ENCODE measurements at places on chromosomes 5 and 9.

DNA sequence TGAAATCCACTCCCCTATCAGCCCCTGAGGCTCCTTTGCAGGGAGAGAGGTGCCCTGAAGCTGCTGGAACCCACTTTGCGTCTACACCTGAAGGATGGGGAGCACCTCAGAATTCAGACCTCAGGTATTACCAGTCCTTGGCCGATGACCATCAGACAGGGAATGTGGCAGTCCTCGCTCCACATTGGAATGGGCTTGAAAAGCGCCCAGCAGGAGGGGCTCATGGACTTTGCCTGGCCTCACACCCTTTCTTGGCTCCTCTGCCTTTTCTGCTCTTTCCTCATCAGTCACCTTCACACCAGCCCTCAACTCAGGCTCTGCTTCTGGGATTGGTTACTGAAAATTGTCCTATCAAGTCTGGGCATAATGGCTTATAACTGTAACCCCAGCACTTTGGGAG, 83.9 kb downstream of the BARX1 start:
- DNase-seq, result no peak

- no peak for DNase-seq
Measured at GRCh38 chr9:100359057-100359456, 6.3 kb upstream of the TEX10 start.

DNA sequence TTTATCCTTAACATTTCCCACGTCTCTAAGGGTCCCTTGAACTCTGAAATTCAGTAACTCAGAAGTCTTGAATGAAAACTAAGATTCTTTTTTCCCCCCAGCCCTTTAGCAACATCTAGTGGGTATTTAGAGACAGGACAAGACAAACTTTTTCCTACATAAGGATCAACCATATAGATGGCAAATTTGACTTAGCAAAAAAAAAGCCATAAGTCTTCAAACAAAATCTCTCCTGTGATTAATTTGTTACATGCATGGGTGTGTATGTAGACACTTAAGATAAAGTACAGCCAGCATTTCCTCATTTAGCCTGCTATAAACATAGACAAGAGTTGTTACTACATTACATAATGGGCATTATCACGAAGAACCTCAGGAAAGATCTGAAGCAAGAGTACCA, 29.1 kb upstream of the ANKRD31 start:
- DNase-seq, result peak; percentile 14

DNA sequence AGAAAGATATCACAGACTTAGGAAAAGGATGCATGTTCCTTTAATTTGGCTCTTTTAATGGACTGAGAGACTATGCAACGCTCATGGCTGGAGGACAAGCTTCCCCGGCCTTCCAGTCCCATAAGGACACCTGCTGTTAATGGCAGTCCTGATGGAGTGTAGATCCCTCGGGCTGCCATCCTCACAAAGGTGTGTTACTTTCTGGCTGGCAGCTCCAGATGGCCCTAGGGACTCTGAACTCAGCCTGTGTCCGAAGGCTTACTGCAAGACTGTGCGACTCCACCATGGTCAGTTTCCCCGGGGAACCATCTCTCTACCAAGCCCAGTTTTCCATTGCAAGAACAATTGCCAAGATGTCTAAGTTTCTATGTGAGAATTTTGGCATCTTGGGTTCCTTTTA, 25.5 kb upstream of the KCNIP1 start:
- no peak for DNase-seq

DNA sequence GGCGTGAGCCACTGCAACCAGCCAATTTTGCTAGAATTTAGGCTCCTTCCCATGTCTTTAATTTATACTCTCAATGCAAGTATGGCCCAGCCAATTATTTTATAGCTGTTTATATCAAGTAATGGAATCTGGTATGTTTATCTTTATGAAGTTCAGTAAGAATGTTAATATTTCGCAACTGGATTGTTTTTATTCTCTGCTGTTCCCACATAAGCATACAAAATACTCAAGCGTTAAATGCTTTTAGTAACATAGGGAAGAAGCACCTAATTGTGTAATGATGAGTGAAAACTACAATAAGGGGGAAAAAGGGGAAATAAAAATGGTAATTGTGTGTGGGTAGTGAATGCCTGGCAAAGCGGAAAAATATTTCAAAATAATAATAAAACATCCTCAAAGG, 21.3 kb downstream of the PWWP2A start:
- no peak for DNase-seq

DNA sequence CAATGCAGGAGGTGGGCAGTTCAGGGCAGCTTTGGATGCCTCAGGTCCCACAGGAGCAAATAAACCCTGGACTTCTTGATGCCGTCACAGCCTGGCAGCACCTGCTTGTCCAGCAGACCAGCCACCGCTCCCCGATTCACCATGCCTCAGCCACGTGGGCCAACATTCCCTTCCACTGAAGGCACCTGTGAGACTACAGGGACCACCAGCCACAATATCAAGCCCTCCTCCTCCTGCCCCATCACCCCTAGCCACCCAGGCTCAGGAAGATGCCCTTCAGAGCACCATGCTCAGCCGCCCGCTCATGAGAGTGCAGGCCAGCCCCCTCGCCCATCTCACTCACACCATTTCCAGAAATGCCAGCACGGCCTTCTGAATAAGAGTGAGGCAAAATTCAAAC, 234.7 kb downstream of the SYK start:
- DNase-seq, result no peak

DNA sequence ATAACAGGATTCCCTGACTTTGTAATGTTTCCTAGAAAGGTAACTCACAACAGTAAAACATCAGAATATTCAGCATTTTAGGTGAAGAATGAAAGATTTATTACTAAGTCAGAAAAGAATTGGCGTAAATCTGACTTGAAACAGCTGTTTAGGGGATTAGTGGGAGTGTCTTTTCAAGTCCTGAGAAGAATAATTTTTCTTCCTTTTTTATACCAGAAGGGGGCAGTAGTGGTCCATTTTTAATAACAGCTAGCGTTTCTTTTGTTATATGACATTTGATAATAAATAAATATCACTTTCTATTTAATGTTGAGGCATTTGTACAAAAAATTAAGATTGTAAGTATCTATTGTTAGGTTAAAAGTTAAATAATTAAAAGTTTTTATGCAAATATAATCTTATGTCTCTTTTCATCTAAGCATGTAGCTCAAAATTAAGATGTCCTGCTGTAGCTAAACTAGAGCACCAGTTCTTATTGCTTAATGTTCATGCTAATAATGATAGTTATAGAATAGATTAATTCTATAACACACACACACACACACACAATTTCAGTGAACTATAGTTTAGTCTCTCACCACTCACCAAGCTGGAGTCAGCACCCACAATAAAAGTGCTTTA, 258.7 kb upstream of the ARRDC3 start:
- DNase-seq, result no peak

DNA sequence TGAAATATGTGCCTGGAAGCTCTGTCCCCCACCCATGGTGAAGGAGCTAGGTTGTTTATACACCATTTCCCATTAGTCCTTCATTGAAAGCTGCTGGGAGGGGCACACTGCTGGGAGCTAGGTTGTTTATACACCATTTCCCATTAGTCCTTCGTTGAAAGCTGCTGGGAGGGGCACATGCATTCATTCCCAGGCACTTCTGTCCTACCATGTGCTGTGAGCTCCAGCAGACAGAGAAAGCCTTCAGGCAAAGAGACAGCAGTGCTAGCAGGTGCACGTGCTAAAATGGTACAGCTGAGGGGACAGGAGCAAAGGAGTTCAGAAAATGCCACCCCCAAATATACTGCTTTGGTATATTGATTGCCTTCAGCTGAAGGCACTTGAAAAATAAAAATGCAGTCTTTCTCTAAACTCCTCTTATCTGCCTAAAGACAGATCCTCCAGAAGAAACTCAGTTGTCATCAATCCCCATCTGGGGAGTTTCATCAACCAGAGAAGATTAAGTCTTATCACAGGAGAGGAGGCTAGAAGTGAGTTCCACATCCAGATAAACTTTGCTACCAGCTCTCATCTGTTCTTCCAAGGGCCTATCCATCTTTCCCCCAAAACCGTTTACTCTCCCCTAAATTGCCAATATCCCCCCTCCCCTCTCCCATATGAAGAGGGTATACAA, 27.7 kb upstream of the DAPK1 start:
- no peak for DNase-seq

DNA sequence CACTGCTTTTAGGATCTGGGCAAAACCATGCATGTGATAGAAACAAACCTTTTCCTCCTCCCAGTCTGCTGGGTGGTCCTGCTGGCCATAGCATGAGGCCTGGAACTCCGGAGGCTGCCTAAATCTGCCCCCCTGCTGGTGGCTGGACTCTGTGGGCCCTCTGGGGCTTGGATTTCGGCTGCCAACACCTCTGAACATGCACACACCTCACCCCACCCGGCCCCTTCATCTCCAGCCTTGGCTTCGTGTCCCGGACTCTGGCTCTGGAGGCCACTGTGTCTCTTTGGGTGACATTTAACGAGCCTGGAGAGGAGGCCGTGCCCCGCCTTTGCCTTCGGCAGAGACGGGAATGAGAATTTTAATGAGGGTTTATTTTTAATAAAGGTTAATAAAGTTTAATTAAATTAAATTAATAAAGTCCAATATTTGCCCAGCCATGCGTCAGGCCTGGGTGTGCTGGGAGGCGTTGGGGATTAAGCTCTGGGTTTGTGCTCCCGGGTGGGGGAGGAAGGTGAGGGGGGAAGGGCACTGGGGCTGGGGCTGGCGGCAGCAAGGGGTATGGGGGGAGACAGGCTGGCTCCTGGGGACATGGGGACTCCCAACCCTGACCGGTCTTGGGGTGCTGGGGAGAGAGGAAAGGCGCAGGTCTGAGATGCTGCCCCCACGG, 251.8 kb downstream of the PBX3 start:
- no peak for DNase-seq

DNA sequence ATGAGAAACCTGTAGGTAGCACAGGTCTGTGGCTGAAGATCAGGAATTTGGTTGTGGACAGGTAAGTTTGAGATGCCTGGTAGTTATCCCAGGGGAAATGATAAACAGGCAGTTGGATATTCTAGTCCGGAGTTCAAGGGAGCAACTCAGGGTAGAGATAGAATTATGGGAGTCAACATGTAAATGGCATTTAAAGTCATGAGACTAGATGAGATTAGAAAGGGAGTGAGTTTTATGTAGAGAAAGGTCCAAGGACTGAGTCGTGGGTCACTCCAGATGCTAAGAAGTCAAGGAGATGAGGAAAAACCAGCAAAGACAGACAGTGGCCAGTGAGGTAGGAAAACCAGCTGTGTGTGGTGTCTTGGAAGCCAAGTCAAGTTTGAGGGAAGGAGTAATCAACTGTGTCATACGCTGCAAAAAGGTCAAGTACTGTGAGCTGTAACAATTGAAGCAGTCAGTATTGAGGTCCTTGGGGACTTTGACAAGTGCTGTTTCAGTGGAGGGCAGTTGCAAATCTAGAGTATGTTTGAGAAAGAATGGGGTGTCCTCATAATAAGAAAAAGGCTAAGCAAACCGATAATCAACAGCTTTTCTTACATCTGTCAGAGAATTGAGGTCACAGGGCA, 18.2 kb downstream of the GNPDA1 start:
- no peak for DNase-seq

GRCh38 chr9:134626571-134627416, 14.8 kb upstream of the COL5A1 start:
- no peak for DNase-seq

GRCh38 chr5:1568201-1568979, 44.6 kb upstream of the LPCAT1 start:
- DNase-seq, result peak; percentile 81

DNA sequence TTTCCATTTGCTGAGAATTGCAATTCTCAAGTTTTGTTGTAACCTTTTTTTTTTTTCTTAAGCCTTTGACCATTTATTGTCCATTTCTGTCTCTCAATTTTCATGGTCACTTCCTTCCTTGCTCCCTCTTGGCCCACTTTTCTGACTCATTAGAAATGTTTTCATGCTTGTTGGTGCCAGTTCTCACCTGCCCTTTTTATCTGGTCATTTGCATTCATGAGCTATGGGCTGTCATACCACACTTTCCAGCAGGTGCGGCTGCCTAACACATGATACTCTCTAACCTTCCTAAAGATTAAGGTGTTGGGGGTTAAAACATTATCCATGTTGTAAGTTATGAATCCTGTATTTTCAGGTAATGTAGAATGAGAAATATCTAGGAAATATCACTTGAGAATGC, 150.5 kb upstream of the TLX3 start:
- no peak for DNase-seq

DNA sequence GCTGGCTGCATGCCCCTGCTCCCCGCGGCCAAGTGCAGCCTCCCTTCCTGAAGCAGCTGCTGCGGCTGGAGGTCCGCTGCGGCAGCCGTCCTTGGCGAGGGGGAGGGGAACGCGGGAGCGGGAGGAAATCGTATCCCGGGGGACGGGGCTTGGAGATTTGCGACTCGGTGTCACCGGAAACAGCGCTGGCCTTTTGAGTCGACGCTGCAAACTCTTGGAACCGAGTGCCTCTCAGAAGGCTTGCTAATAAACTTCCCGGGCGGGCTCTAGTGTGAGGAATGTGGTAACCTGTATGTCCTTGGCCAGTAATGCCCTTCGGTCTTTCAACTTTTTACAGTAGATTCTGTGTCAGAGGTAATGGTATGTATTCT, 82.7 kb downstream of the PTPDC1 start:
- DNase-seq, result peak; percentile 34

GRCh38 chr9:116549061-116549664, 137.9 kb upstream of the TRIM32 start:
- DNase-seq, result peak; percentile 58

DNA sequence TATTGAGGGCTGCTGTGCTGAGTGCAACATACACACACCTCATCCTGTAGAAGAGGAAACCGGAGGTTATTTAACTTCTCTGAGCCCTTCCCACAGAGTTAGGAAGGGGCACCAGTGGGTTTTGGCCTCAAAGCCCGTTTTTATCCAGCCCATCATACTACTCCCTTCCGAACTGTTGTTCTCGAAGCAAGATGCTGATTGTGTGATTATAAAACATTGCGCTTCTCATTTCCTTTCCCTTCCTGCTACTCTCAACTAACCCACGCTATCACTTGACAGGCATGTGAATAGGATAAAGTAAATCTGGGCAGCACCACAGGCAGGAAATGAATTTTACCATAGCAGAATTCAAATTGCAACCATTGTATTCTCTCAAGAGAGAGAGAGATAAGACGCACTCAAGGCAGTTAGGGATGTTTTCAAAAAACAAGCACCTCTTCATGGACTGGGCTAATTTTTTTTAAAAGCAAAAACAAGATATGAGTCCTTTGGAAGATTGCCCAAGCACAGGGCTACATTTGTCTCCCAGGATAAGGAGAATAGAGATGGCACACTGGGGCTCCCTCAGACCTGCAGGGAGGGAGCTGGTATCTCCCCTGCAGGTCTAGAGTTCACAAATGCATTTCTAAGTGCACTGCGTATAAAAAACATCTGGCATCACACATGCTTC, 52.6 kb downstream of the GNA14 start:
- DNase-seq, result no peak

DNA sequence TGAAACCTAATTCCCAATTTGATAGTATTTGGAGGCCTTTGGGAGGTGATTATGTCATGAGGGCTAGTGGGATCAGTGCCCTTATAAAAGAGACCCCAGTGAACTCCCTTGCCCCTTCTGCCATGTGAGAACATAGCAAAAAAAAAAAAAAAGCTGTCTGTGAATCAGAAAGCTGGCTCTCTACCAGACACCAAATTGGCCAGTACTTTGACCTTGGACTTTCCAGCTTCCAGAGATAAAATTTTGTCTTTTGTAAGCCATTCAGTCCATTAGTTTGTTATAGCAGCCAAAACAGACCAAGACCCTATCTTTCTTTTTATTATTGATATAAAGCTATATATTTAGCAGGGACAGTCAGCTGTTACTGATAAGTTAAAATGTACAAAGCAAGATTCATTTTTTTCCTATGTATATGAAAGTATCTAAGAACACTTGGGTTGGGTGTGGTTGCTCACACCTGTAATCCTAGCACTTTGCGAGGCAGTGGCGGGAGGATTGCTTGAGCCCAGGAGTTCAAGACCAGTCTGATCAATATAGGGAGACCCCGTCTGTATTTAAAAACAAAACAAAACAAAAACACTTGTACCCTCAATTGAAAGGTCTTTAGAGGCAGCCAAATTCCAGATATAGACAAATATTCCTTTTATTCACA, 8.1 kb upstream of the C5orf24 start:
- DNase-seq, result no peak
